ENCODE measurements at places on chromosomes 3 and 15. TPM values are rescaled to one million over a fixed set of nuclear protein-coding genes. Genes with fewer than 3 reads are reported as not detected.
A peak's percentile ranks its signal among the peaks of the same experiment; 100 is the strongest.

DNA sequence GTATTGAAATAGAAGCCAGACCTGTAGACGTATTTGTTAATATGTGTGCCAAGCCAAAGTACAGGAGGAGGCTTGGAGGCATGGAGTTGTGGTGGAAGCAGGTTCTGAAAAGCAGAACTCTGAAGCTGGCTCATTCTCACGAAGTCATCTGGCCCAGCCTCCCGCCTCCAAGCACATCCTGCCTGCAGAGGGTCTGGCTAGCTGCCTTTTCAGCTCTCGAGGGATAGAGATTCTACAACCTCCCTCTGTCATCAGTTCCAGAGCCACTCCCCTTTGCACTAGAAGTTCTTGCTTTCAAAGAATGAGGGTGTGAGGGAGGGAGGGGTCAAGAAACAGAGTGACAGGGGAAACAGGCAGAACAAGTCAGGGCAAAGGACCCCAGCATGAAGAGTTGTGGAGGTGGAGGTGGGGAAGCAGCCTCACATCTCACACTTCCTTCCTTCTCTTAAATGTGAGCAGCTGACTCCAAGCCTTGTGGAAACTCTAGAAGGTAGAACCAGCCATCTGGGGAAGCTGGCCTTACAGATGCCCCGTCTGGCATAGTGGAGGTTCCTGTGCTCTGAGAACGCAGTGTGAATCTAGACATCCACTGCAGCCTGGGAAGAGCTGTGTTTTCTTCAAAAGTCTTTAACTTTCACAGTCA, 95.3 kb downstream of the SLC49A4 start:
- H3K36me3 ChIP-seq = no peaks in the 10 kb centered on the region
- no peaks in the 10 kb centered on the region for H3K4me1 ChIP-seq
- no peak overlapping the region for H3K27ac ChIP-seq
- H3K27me3 ChIP-seq = no peaks in the 10 kb centered on the region
- no peak overlapping the region for H3K4me3 ChIP-seq

The GOLGA6D gene
- total RNA-seq = not detected

DNA sequence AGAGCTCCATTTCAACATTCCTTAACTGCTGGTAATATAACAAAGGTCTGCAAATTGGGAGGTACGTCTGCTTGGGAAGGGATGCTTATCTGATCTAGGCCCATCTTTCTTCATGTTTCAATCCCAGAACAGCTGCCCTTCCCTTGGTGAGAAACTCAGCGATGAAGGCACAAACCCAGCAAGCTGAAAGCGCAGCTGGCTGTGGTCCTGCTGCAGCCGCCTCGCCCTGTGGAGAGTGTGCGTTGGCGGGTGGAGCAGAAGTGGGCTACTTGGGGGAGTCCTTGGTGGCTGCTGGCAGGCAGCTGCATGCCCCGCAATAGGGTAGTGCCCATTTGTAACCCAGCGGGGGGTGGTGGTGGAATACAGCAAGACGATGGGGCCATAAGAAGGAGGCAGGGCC, 160.6 kb upstream of the WNT5A start:
- H3K36me3 ChIP-seq = no peaks in the 10 kb centered on the region
- H3K27ac ChIP-seq = no peak overlapping the region
- no peaks in the 10 kb centered on the region for H3K27me3 ChIP-seq
- no peaks in the 10 kb centered on the region for H3K4me1 ChIP-seq
- H3K4me3 ChIP-seq = no peak overlapping the region
- DNase-seq = no peak

The STRIT1 gene
- 2.1 TPM for total RNA-seq

- DNase-seq = no peak
- H3K4me1 ChIP-seq = no peaks in the 10 kb centered on the region
- H3K27ac ChIP-seq = no peak overlapping the region
- no peaks in the 10 kb centered on the region for H3K36me3 ChIP-seq
Measured at GRCh38 chr3:31247063-31247447, 285.7 kb upstream of the STT3B start.

DNA sequence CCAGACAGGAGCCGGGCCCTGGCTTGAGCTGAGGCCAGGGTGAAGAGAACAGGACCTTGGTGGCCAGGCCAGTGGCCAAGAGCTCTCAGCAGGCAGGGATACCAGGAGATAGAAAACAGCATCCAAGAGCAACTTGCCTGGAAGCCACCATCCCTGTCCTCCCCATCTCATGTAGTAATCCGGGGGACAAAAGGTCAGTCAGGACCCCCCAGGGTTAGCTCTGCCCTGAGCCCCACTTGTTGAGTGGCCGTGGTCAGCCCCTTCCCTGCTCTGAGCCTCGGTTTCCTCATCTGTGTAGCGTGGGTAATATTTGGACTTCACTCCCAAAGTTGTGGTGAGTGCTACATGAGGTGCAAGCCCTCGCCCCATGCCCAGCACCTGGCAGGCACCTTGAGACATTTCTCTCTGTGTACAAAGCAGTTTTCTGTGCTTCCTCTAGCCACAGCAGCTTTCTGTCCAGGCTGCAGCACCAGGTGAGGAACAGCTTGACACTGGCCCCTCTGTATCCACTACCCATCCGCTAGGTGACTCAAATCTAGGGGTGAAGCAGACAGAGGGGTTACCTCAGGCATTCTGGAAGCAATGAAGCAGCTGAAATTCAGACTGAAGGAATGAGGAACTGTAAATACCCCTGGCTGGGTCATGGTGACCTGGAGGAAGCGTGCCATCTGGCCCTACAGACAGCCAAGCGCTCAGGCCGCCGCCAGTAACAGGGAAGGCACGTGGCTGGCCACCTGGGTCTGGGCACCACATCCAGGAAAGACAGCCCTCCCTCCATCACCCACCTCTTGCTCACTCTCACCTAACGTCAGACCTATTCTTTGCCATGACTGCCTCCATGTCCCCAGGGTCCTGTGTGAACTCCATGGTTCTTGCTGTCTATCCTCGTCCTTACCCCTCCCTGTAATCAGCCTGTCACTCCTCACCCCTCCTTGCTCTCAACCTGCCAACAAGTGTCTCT, 6.7 kb downstream of the CISH start:
- no peaks in the 10 kb centered on the region for H3K27me3 ChIP-seq
- no peak overlapping the region for H3K4me3 ChIP-seq
- peaks cover 73% of the 10 kb centered on the region for H3K4me1 ChIP-seq
- H3K36me3 ChIP-seq = peaks cover 25% of the 10 kb centered on the region

The GUCA1C gene
- total RNA-seq = not detected

GRCh38 chr3:136651581-136651980, 100.6 kb downstream of the STAG1 start:
- no peak overlapping the region for H3K27ac ChIP-seq
- no peaks in the 10 kb centered on the region for H3K27me3 ChIP-seq
- no peaks in the 10 kb centered on the region for H3K36me3 ChIP-seq
- no peak for DNase-seq
- H3K4me3 ChIP-seq = no peak overlapping the region

DNA sequence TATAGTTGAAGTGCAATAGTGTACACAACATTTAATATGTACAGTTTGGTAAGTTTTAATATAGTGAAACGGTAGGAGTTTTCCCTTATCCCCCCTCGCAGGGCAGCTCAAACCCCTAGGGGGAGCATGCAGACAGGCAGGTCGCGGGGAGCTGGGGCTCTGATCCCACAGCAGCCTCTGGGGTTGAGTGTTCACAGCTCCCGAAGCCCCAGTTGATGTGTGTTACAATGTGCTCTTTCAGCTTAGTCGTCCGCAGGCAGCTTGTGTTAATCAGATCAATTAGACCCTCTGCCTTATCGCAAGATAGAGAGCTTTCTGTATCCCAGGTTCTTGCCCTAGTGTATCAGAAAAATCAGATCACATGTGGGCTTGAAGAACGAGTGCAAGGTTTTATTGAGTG, 143.1 kb upstream of the CHRNA7 start:
- no peak overlapping the region for H3K27ac ChIP-seq
- no peak for DNase-seq
- no peaks in the 10 kb centered on the region for H3K4me1 ChIP-seq
- no peaks in the 10 kb centered on the region for H3K27me3 ChIP-seq
- H3K4me3 ChIP-seq = no peak overlapping the region

DNA sequence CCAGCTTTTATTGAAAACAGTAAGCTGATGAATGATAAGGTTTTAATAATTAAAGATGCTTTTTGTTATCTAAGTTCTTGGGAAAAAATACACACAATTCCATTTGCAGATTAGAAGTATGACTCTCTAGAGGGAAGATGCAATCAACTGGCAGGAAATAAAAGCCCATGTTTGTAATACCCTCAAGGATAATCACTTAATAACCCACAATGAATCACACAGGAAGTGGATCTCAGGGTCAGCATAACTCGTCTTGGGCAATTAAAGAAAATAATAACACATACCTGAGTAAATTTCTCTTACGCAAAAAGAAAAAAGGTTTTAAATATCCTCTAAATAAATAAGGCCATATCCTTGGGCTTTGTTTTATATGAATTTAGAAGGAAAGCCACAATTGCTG, 9.4 kb upstream of the EID1 start:
- H3K36me3 ChIP-seq = no peaks in the 10 kb centered on the region
- no peaks in the 10 kb centered on the region for H3K4me1 ChIP-seq
- H3K27me3 ChIP-seq = no peaks in the 10 kb centered on the region
- H3K27ac ChIP-seq = no peak overlapping the region

The SLITRK3 gene
- not detected for total RNA-seq

DNA sequence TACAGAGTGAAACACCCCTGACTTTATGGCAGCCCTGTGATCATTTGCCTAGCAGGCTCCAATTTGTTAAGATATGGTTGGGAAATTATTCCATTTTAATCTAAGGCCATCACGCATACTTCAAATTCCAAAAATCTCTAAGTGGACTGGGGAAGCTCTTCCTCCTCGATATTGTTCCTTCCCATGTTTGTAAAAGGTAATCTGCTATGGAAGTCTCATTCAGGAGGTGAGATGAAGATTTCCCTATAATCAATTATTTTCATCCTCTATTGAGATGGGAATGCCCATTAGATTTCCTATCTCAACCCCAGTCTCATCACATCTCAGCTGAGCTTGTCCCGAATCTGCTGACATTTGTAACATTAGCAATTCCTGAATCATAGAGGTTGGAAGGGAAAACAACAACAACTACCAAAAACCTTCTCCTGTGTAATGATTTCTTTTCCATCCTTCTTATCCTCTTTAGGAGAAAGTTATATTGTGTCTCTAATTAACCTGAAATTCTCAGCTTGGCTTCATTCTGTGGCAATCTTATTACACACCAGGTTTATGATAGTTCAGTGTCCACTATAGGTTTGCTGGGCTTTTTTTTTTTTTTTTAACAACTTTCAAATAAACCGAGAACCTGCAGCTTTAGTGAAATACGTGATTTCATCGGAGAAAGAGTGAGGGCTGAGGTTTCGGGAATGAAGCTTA, 2.2 kb upstream of the NR2F2 start:
- H3K4me1 ChIP-seq = peaks cover 8% of the 10 kb centered on the region
- H3K27ac ChIP-seq = peak overlapping the region; percentile 93
- no peak for DNase-seq

DNA sequence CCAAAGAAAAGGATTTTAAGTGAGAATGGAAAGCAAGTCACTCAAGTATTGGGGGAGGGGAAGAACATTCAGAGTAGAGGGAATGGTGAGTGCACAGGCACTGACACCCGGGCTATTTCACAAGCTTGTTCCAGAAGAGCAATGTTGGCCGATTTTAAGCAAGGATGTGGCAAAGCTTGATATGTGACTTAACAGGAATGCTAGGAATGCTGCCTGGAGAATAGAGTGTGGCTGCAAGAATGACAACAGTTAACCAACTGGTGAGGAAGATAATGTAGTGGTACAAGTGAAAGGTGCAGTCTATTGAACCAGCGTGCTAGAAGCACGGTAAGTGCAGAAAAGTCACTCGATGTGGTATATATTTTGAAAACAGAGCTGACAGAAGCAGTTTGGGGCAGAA, 6.2 kb upstream of the CCDC80 start:
- no peaks in the 10 kb centered on the region for H3K27me3 ChIP-seq
- no peak overlapping the region for H3K4me3 ChIP-seq
- H3K36me3 ChIP-seq = no peaks in the 10 kb centered on the region
- no peak for DNase-seq

The ARPIN gene
- total RNA-seq = 24.9 TPM

- H3K36me3 ChIP-seq = no peaks in the 10 kb centered on the region
- no peak for DNase-seq
- no peak overlapping the region for H3K27ac ChIP-seq
- no peaks in the 10 kb centered on the region for H3K4me1 ChIP-seq
Measured at GRCh38 chr3:86890741-86891396, 100.1 kb downstream of the VGLL3 start.

DNA sequence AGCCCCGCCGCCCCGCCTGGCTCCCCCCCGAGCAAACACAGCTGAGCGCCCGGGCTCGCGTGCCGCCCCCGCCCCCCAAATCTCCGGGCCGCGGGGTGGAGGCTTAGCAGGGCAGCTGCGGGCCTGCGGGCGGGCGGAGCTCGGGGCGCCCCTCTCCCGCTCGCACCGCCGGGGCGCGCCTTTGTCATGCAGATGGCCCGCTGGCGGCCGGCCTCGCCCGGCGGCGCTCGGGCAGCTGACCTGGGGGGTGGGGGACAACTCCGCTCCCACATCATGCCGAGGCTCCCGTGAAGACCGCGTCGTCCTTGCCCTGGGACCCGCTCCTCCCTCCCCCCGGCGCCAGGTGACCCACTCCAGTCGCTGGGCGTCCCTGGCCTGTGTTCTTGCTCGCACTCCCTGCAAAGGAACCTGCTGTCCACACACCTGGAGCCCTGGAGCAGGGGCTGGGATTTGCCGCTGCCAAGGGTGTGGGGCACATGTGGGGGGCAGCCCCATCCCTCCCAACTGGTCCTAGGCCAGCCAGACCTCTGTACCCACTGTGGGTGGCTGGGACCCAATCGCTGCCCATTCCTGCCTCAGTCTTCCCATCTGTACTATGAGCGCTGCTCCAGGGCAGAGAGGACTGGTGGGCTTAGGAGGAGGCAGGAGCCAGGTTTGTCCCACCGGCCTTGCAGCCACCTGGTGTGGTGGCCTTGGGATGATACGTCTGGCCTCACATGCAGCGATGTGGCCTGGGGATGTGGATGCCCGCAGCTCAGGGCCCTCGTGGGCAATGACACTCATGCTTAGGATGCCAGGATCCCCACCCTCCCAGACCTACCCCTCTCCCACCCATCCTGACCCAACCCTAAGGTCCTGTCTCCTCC, 33.5 kb downstream of the DNAJB8 start:
- peaks cover 9% of the 10 kb centered on the region for H3K4me1 ChIP-seq
- H3K27me3 ChIP-seq = peaks cover 7% of the 10 kb centered on the region
- peak; percentile 83 for DNase-seq

The CYP1A1 gene
- total RNA-seq = not detected

GRCh38 chr15:49560045-49560444, 60.6 kb downstream of the FAM227B start:
- H3K4me1 ChIP-seq = no peaks in the 10 kb centered on the region
- no peak overlapping the region for H3K4me3 ChIP-seq
- no peak for DNase-seq
- no peaks in the 10 kb centered on the region for H3K36me3 ChIP-seq
- no peaks in the 10 kb centered on the region for H3K27me3 ChIP-seq

The DYNLT2B gene
- total RNA-seq = 2.9 TPM

DNA sequence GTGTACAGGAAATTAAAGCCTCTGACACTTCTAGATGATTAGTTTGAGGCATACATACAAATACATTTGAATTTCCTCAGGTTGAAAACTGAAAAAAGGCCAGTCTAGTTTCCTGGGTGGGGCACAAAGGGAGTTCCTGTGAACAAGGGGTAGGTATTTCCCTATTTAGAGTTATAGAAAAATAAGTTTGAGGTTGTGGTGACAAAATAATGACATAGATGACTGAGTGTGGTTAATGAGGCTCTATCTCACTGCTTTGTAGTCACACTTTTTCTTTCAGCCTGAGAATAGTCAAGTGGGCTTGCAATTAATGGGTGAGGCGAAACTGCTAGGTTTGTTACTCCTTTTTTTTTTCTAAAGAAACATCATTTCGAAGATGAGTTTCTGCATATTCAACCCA, 4.3 kb downstream of the SLCO3A1 start:
- no peak overlapping the region for H3K4me3 ChIP-seq
- H3K27me3 ChIP-seq = no peaks in the 10 kb centered on the region
- H3K4me1 ChIP-seq = peaks cover 81% of the 10 kb centered on the region
- no peaks in the 10 kb centered on the region for H3K36me3 ChIP-seq
- no peak for DNase-seq
- peak overlapping the region; percentile 1 for H3K27ac ChIP-seq

All from upper lobe of left lung (tissue), 6 donors.